ENCODE measurements at places on chromosomes 7 and 10.

DNA sequence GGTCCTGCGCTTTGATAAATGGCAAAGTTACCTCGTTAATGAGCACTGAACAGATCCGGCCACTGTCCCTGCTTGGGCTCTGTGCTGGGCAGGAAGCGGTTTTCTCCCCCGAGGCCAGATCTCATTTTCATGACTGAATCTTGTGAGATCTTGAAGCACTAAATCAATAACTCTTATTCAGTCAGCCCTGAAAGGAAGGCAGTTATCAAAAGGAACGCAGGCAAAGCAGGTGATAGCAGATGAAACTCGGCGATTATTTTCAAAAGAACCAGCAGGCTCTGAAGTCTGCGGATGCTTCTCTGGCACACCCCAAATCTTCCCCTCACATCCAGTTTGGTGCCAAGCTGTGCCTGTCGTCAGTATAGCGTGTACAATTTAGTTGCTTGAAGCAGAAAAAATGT is 228.7 kb downstream of the BAMBI start:
- DNase-seq: no peak

GRCh38 chr10:29648983-29649268 is 14.2 kb upstream of the SVIL start:
- DNase-seq: no peak

GRCh38 chr7:139567647-139568345 is 44.3 kb downstream of the CLEC2L start:
- no peak for DNase-seq

DNA sequence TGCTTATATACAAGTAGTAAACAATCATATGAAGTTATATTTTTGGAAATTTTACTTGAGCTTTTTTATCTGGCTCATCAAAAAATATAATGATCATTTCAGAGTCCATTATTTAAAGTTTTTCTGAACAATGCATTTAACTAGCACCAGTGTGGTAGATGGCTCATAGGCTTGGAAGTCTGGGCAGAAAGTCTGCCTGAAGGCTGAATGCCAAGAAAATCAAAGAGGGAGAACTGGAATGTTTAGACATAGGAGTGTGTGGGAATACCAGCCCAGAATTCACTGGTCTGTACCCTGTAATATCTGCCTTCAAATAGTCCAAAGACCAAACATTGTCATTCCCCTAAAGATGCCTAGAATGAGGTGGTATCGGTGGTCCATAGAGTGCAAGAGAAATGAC is 40.3 kb upstream of the ANK3 start:
- DNase-seq: no peak

GRCh38 chr10:123507298-123507697 is 158.9 kb upstream of the GPR26 start:
- DNase-seq: no peak

GRCh38 chr7:30605832-30606231 is 11.2 kb downstream of the GARS1 start:
- DNase-seq: no peak

GRCh38 chr7:93014410-93014809 is 103.4 kb downstream of the SAMD9 start:
- DNase-seq: no peak

DNA sequence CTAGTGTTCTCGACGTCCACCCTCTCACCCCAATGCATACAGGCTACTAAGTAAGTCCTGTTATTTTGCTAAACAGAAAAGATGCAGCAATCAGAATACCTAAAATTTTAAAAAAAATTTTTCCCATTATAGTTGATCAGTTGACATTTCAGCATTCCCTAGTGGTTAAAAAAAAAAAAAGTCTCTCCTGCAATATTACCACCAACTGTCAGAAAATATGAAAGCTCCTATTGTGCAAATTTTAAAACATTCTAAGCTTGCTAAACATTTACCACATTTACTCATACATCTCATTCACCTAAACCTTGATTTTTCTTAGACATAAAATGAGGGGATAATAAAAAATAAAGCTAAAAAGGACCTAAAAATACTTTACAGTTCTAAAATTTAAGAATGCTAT is 165.6 kb downstream of the AVL9 start:
- DNase-seq: no peak

- no peak for DNase-seq
These were observed 18.0 kb downstream of the FKBP6 start for GRCh38 chr7:73345951-73346350.

- DNase-seq: no peak
These were observed 133.9 kb downstream of the AASS start for GRCh38 chr7:122010116-122010515.

GRCh38 chr10:33234831-33235237 is 99.6 kb downstream of the NRP1 start:
- no peak for DNase-seq

DNA sequence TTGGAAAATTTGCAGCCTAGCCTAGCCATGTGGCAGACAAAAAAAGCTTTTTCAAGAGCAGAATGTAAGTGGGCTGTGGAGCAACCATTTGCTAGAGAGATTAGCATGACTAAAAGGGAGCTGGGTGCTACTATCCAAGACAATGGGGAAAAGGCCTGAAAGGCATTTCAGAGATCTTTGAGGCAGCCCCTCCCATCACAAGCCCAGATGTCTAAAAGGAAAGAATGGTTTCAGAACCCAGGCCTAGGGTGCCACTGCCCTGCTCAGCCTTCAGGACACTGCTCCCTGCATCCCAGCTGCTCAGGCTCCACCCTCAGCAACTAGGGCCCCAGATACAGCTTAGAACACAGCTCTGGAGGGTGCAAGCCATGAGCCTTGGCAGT is 24.7 kb downstream of the PNLIPRP3 start:
- DNase-seq: no peak

DNA sequence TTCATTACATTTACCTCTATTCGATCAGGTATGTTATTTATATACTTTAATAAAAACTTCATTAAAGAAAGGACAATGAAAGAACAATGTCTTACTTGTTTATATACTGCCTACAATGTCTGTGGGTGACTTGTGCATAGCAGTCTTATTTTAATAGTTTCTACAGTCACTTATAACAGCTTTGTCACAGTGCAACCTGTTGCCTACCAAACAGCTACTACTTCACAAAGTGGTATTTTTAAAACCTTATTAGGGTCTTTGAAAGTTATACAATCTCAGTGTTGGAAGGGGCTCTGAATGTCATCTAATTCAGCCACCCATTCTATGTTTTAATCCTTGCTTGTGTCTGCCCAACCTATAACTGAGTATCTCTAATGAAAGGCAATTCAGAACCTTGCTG is 19.0 kb downstream of the MTPN start:
- DNase-seq: no peak

DNA sequence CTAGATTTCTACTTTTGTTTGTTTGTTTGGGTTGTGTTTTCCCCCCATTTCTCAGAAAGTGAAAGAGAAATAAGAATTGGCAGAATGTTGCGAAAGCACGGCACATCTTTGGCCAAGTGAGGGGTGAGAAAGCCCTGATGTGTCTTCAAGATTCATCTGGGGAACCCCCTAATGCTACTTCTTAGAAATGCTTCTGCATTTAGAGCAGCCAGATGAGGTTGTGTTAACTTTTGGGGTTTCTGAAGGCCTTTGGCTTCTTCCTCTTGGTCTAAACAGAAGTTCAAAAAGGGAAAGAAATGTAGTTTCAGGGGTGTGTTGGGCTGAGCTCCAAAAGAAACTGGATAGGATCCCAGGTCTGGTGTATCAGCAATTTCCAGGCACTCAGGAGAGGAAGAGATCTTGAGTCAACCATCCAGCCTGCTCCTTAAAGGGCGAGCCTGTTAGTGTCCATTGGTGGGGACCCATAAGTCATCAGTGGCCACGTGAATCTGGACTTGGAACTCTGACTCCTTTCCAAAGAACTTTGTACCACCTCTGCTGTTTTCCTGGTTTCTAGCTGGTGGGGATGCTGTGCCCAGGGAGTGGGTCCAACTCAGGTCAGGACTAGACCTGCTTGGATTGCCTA is 6.5 kb downstream of the DUSP5 start:
- peak; percentile 39 for DNase-seq

DNA sequence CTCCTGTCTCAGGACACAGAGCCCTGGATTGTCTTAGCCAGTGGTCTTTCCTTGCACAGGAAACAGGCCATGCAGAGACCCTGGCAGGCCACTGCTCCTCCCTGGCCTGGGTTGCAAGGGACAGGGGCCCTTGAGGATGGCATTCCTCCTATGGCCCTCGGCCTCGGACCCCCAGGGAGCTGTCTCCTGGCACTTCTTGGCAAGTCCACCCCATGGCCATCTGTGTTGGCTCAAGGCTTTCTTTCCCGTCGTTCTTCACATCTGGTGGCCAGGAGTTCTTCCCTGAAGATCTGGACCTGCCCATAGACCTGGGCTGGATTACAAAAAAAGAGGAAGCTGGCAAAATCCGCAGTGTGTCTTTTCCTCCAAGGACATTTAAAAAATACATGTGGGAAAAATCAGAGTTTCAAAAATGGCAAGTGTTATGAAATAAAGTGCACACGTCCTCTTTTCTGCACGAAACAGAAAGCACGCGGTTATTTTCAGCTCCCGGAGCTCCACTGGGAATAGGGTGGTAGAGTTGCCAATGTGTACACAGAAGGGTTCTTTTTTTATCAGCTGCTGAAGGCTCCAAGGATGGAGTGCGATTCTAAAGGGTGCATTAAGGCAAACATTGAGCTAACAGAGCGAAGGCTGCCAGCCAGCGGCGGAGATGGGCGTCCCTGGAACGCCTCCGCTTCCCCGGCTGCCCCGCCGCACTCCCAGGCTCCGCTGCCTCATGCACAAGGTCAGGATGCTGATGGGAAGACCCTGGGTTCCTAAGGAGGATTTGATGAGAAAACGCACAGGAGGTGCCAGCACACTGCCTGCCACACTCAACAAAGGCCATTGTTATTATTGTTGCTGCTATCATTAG is 62.8 kb upstream of the FAM20C start:
- no peak for DNase-seq

DNA sequence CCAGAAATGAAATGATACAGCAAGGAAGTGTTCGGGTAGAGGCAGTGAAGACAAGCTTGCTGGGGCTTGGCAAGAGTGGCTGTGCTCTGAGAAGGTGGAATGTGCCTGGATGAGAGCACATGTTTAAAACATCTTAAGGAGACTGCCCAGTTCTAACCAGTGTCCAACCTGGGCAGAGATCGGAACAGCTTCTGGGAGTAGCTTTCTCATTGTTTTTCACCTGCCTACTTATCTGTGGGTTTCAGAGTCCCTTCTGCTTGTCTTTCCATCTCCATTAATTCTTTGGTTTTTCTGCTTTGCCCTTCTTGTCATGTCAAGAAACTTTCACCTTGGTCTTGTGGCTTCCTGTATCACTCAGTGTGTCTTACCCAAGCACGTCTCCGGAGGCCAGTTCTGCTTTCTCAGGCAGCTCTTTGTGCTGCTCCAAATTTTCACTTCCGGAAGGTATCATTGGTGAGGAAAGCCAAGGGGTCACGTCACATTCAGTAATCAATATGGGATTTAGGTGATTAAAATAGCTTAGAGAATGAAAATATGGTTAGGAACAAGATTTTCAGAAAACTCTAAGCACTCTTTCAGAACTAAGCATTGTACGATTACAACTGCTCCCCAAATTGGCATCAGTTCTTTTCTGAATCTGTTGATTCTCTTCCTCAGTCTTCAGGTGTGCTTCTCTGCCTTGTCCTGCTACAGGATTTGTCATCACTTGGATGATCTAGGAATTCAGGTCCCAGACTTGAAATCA is 5.5 kb upstream of the LAMB4 start:
- no peak for DNase-seq

DNA sequence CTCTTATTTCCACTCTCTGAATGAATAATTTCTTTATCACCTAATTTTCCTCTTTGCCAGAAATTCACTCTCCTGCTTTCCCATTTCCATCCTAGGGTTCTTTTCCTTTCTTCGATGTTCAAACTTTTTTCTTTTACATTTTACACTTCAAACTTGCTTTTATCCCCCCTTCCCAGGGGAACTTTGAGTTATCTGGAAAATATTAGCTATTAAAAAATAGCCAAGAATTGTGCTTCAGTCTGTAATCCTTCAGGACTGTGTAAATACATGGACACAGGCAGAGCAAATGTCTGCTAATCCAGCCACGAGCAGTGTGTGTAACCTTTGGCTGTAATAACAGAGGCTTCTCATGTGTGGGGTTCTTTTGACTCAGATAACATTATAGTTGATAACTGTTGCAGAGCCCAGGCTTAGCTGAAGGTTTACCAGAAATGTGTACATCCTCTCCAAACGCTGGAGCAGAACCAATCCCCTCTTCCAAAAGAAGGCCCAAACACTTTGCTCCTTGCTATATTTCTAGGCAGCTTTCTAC is 4.6 kb downstream of the ASB4 start:
- no peak for DNase-seq

DNA sequence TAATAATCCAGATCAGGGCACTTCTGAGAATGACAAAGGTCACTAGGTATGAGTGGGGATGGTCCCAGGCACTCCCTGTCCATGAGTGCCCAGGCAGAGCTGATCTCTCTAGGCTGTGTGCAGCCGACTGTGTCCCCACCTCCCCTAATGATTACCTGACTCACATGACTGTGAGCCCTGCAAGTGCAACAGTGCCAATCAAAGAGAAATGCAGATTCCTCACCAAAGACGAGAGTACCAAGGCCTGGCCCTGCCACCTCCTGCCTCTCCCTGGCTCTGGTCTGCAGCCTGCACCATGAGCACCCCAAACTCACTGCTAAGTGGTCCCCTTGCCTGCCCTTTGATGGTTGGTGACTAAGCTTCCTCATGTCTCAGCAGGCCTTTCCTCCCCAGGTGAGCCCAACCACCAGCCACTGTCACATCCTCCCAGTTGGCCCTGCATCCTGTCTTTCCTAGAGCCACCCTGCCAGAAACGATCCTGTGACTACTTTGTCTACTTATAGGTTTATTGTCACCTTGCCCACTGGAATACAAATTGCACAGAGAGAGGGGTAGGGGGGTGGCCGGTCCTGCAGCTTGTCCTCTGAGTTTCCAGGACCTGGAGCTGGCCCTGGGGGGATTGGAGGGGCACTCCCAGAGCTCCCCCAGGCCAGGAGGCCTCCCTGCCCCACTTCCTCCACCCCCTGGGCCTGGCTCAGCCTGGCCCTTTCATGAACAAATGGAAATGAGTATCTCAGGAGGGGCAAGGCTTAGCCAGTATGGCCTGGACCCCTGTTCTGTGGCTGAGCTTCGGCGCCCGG is 22.4 kb upstream of the GDF10 start:
- DNase-seq: peak; percentile 17

DNA sequence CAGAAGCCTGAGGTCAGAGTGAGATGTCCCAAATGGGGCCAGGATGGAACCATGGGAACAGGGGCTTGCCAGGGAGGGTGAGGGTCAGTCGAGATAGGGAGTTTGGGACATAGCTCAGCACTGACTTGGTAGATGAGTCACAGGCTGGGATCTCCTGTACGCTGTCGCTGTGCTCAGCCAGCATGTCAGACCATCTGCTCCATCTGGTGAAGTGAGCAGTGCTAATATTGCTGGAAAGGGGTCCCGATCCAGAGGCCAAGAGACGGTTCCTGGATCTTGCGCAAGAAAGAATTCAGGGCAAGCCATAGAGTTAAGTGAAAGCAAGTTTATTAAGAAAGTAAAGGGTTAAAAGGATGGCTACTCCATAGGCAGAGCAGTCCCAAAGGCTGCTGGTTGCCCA is 505.6 kb downstream of the GALNT17 start:
- DNase-seq: no peak

DNA sequence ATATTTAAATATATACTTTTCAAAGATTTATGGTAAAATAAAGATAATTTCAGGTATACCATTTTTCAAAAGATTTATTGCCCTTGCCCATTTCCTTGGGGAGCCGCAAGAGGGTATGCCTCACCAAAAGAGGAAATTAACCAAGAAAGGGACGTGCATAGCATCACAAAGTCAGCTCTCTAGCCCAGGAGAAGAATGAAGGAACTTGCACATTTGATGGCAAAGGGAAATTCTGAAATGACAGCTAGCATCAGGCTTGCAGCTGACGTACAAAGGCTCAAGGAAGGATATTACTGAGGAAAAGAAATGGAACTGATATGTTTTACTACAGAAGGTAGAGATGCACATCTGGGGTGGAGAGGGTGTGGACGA is 93.6 kb upstream of the RSU1 start:
- DNase-seq: no peak

Measured in activated T-helper 1 cell treated with anti-CD3 and anti-CD28 coated beads, Interleukin-2, amount 50 U/mL, for 16 hours (primary cell).